ENCODE measurements at places on chromosomes 6 and 20. TPM values are rescaled to one million over a fixed set of nuclear protein-coding genes. Genes with fewer than 3 reads are reported as not detected.
A peak's percentile ranks its signal among the peaks of the same experiment; 100 is the strongest.

PAK5 gene
- not detected for total RNA-seq

SALL4 gene
- not detected for total RNA-seq

DNA sequence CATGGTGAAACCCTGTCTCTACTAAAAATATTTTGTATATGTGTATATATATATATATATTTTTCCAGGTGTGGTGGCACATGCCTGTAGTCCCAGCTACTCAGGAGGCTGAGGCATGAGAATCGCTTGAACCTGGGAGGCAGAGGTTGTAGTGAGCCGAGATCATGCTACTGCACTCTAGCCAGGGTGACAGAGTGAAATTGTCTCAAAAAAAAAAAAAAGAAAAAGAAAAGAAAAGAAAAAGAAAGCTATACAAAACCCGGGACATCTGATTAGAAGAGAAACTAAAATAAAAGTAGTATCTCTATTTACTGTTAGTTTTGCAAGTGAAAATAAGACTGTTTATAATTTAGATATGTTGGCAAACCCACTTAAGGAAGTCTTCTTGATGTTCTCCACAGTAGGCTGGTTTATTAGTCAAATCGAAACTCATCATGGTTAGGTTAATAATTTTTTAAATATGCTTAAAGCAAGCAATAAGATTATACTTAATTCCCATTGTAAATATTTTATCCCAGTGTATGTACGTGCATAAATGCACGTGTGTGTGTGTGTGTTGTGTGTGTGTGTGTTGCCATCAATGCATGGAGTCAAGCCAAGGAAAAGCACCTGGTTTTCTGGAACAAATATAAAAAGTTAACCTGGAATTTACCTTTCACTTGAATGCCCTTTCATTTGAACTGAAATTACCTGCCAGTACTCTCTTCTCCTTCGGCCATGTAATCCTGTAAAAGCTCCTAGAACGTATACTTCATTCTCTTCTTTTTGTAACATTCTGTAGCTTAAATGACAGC lies 7.1 kb downstream of the VNN2 start:
- no peak for DNase-seq
- H3K36me3 ChIP-seq, result no peaks in the 10 kb centered on the region
- H3K27me3 ChIP-seq, result peaks cover 3% of the 10 kb centered on the region
- H3K4me3 ChIP-seq, result no peak overlapping the region
- H3K4me1 ChIP-seq, result no peaks in the 10 kb centered on the region
- H3K27ac ChIP-seq, result no peak overlapping the region

DNA sequence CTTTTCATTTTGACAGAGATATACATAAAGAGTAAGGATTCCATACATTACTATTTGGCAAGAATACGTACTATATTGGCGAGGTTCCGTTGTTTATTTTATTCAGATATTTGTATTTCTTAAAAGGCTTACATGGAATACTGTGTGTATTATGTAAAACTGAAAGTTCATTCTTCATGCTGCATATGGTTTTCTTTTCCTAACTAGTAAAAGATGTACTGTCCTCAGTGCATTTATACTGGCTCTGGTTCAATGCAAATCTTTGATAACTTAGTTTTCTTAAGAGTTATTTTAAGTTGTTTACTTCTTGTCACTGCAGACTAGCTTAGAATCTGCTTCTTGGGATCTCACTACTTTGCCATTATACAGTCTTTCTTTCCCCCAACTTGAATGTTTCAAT lies 42.0 kb downstream of the ADGRB3 start:
- DNase-seq, result no peak
- H3K4me3 ChIP-seq, result no peak overlapping the region
- H3K4me1 ChIP-seq, result no peaks in the 10 kb centered on the region

GRCh38 chr6:169370666-169371343 lies 117.2 kb upstream of the THBS2 start:
- H3K4me3 ChIP-seq, result no peak overlapping the region
- H3K4me1 ChIP-seq, result peaks cover 3% of the 10 kb centered on the region
- no peak overlapping the region for H3K27ac ChIP-seq
- no peaks in the 10 kb centered on the region for H3K36me3 ChIP-seq
- no peaks in the 10 kb centered on the region for H3K27me3 ChIP-seq

DNA sequence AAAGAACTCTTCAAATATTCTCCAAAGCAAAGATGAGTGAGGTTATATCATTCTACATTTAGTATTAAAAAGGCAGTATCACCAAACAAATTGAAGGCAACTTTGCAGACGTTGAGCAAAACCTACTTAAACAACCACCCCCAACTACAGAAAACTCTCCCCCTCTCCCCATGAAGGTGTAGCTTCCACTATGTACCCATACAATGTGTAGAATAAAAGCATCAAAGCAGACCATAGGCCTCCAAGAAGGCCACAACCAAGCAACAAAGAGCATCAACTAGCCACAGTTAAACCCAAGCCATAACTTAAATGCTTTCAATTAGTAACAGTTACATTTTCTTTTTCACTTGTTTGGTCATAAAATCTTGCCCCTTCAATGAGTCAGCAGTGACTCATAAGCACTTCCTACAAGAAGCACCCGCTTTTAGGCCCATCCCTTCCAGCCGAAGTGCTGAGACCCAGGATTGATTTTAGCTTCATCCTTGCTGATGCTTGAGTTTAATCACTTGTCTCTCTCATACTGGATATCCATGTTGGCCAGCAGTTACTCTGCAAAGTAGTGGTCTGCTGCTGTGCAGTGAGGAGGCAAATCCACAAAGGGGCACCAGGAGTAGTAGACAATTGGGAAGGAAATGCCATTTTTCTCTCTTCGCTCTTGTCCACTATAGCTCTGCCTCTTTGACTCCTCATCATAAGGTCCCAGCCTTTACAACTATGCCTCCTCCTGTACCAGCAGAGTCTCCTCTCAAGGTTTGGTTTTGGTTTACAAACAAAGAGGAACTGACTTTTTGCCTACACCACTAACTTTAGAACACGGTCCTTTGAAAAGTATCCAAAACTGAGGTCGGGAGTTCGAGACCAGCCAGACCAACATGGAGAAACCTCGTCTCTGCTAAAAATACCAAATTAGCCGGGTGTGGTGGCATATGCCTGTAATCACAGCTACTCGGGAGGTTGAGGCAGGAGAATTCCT lies 8.4 kb upstream of the NUP153 start:
- H3K4me1 ChIP-seq, result peaks cover 14% of the 10 kb centered on the region
- no peaks in the 10 kb centered on the region for H3K36me3 ChIP-seq
- H3K27ac ChIP-seq, result peak overlapping the region; percentile 76
- H3K4me3 ChIP-seq, result no peak overlapping the region
- no peaks in the 10 kb centered on the region for H3K27me3 ChIP-seq

DNA sequence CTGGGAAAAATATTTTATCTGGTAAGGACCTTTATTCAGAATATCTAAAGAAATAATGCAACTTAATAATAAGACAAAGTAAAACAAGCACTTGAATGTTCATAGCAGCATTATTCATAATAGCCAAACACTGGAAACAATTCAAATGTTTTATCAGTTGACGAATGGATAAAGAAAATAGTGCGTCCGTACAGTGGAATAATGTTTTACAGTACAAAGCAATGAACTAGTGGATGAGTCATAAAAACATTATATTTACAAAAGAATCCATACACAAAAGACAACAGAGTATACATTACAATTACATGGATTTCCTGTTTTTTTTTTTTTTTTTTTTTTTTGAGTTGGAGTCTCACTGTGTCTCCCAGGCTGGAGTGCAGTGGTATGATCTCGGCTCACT lies 12.7 kb downstream of the SMAP1 start:
- no peaks in the 10 kb centered on the region for H3K36me3 ChIP-seq
- no peak overlapping the region for H3K4me3 ChIP-seq
- no peaks in the 10 kb centered on the region for H3K4me1 ChIP-seq
- no peak overlapping the region for H3K27ac ChIP-seq
- DNase-seq, result peak; percentile 8

DNA sequence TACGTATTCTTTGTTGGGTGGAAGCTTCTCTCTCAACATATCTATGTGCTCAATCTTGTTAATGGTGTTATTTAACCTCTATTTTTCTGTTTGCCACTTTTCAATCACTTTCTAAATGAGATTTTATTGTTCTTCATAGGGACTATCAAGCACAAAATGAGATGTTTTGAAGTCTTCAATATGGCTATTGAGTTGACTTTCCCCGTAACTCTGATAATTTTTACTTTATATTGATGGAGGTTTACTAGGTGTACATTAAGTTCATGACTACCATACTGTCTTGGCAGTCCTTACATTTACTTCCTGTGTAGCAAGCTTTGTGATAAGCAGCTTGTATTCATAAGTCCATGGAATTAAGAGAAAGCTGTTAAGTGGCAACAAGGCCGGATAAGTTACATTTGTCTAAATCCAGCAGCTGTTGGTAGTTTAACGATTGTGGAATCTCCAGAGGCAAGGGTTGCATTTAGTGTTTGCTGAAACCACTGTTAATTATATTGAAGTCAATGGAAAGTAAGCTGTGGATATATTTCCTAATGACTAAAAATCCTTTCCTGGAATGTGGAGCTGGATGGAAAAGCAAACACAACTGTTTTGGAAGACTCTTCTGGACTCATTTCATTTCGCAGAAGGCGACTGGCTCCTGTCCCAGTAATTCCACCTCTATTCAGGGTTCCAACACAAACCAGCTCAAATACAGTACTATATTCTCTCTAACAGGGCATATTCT lies 57.3 kb upstream of the SMIM29 start:
- DNase-seq, result peak; percentile 22
- H3K36me3 ChIP-seq, result no peaks in the 10 kb centered on the region
- H3K4me1 ChIP-seq, result peaks cover 6% of the 10 kb centered on the region
- H3K27ac ChIP-seq, result no peak overlapping the region
- H3K27me3 ChIP-seq, result no peaks in the 10 kb centered on the region
- no peak overlapping the region for H3K4me3 ChIP-seq

- H3K36me3 ChIP-seq, result no peaks in the 10 kb centered on the region
- H3K27ac ChIP-seq, result no peak overlapping the region
- peak; percentile 1 for DNase-seq
- H3K27me3 ChIP-seq, result no peaks in the 10 kb centered on the region
- no peak overlapping the region for H3K4me3 ChIP-seq
Measured at GRCh38 chr6:25927756-25928216, 2.7 kb downstream of the SLC17A2 start.
